Stimulated activated CD4-positive, alpha-beta T cell treated with anti-CD3 and anti-CD28 coated beads, Interleukin-4, amount 100 ng/mL, for 24 hours (primary cell): ENCODE measurements at places on chromosomes 11 and 22.

DNA sequence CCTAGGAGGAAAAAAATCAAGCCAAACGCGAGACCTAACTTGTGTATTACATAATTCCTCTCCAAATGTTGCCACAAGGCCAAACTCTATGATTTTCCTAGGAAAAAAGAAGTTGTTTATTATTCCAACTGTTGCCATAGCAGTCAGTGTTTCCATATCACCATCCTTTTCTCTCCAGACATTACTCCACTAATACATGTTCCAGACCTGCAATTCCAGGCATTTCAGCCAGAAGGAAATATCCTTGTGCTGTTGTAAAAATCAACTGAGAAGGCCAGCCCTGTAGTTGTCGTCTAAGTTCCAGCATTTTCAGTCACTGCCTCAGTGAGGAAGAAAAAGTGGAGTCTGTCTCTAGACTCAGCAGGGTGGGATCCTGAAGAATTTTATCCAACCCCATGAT is 33.1 kb upstream of the PAMR1 start:
- no peak for DNase-seq

DNA sequence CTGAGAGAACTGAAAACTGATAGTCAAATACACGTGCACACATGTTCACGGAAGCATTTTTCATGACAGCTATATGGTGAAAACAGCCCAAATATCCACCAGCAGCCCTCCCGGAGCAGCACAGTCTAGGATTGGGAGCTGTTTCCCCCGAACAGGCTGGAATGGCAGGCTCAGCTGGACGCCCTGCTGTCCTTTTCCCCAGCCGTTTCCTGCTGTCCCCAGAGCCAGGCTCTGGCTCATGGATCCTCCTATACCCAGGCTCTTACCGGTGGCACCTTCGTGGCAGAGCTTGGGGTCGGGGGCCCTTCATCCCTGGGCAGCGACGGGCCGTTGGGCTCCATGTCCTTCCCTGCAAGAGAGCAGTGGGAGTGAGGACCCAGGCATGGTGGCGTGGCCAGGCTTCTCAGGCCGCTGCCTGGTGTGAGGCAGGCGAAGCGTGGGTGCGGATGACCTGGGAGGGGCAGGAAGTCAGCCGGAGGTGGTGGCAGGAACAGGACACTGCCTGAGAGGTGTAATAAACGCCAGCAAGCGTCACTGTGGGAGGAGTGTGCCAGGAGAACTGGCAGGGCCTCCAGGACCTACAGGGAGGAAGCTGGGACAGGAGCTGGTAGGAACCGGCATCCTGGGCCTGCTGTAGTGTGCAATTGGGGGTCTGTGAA is 38.8 kb downstream of the OSBPL5 start:
- no peak for DNase-seq

DNA sequence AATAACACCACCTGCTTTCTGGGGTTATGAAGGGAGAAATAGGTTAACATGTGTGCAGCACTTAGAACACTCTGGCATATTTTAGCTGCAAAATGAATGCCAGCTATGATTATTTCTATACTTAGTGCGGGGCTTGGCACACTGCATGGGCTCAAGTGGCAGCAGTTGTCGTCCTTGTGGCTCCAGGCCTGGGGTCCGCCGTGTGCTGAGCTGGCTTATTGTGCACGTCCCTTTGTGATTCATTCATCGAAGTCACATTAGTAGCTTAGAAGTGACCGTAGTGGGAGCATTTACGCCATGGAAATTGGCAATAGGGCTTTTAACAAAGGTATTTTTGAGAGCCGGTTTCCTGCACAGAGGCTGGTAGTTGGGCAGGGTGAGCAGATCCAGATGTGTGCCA is 4.2 kb downstream of the RASD2 start:
- no peak for DNase-seq

- DNase-seq, result no peak
These were observed 128.6 kb downstream of the SLC17A6 start for GRCh38 chr11:22466809-22467208.

GRCh38 chr22:19120829-19121630 is 1.2 kb downstream of the DGCR2 start:
- no peak for DNase-seq

GRCh38 chr11:92453055-92453454 is 228.4 kb downstream of the FAT3 start:
- DNase-seq, result no peak

GRCh38 chr11:76026862-76027261 is 179.4 kb downstream of the WNT11 start:
- no peak for DNase-seq

DNA sequence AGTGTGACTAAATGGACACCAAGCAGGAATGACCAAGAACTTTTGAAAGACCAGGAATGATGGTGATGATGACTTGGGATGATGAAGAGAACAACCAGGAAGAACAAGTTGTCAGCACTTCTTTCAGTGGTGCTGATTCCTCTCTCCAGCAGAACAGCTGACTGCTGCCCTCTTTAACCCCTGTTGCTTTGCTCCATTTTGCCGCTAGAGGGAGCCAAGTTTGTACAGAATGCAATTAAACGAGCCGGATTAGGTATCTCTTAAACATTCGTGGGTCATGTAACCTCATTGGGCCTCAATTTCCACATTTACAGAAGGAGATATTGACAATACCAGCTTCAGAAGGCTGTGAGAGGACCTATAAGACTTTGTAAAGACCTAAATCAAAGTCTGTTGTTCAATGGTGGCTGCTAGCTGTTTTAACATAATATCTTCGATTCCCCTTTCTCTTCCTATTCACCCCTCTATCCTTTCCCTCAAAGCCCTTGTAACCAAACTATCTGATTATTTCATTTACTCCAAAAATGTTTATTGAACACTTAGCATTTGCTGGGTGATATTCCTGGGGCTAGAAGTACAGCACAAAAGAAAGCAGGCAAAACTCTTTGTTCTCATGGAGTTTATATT is 1.9 kb downstream of the OR4S1 start:
- DNase-seq, result peak; percentile 75

GRCh38 chr22:20751185-20751851 is 22.6 kb upstream of the SERPIND1 start:
- no peak for DNase-seq

GRCh38 chr11:126608658-126609057 is 253.2 kb downstream of the ST3GAL4 start:
- no peak for DNase-seq

- DNase-seq, result no peak
These were observed 12.6 kb downstream of the LMO1 start for GRCh38 chr11:8250981-8251615.

GRCh38 chr22:27903805-27904473 is 15.1 kb downstream of the PITPNB start:
- DNase-seq, result no peak

- no peak for DNase-seq
These were observed 26.3 kb upstream of the GNB1L start for GRCh38 chr22:19880786-19881569.

- no peak for DNase-seq
These were observed 56.6 kb downstream of the RTN4R start for GRCh38 chr22:20211409-20211996.

DNA sequence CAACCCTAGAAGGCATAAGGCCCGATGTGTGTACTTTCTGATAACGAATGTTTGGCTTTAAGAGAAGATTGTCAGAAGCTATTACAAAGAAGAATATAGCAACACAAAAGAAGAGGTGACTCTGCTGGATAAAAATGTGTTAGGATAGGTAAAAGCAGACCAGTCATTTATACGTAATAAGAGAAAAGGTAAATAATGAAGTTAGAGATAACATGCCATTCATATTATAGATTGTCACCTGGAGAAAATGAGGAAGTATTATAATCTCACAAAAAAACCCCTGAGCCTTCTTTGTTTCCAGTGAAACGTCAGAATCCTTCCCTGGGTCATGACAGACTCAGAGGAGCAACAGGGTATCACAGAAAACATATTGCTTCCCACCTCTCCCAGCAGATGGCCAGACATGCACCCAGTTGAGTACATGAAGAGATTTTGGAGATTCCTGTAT is 36.1 kb downstream of the PPFIA1 start:
- no peak for DNase-seq

GRCh38 chr22:44360668-44361381 is 48.1 kb upstream of the SHISAL1 start:
- no peak for DNase-seq

DNA sequence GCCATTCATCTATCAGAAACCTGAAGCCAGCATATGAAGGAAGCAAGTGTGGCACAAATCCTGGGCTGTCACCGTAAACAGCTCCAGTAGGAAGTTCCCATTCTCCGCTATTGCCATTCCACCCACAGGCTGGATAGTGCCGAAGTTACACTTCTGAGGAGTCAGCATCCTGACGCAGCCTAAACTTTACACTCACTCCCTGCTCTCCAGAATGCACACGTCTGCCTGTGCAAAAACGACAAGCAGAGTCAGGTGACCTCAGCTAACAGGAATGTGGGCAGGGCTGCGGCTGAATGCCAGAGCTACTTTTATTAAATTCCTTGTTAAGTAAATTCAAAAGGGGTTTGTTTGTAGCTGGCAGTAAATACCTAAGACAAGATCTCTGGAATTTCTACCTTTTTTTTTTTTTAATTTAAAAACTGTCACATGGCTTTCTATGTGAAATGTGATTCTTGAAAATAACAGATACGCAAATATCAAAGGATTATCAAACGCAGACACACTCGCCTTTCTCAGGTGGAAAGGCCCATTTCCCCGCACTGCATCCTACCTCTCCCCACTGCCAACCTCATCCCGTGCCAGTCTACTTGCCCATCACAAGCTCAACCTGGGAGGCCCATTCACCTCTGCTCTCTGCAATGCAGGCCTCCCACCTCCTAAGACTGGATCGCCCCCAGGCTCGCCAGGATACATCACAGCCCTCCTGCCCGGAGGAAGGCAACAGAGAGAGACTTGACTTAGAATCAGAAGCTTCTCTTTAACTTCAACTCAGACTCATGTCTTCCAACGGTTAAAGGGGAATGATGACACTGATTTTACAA is 33.5 kb downstream of the NFRKB start:
- no peak for DNase-seq

- no peak for DNase-seq
These were observed 264.5 kb upstream of the UBASH3B start for GRCh38 chr11:122391049-122391448.
